ENCODE measurements at places on chromosomes 3 and 15.
A peak's percentile ranks its signal among the peaks of the same experiment; 100 is the strongest.

GRCh38 chr3:64291956-64292355 lies 66.7 kb upstream of the PRICKLE2 start:
- DNase-seq = peak; percentile 62

GRCh38 chr3:86954747-86955146 lies 36.2 kb downstream of the VGLL3 start:
- no peak for DNase-seq

GRCh38 chr3:136838641-136839555 lies 20.0 kb downstream of the SLC35G2 start:
- DNase-seq = peak; percentile 50

- DNase-seq = no peak
Observed at GRCh38 chr3:50286322-50287227, 5.7 kb downstream of the IFRD2 start.

DNA sequence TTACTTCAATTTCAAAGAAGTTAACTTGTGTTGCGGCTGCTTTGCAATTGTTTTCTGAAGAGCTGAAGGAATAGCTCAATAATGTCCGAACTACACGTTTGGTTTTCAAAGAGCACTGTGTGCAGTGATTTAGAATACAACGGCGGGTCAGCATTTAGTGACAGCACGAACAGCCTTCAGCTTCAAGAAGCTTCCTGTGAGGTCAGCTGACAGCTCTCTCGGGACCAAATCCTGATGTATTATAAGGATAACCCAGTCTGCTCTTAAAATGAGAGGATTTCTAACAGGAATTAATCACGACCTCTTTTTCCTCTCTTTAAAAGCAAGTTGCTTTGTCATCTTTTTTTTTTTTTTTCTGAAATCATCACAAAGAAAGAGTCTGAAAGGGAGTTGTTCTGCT lies 97.9 kb upstream of the UNC13C start:
- no peak for DNase-seq

GRCh38 chr3:44772099-44772442 lies 10.5 kb downstream of the KIF15 start:
- no peak for DNase-seq

GRCh38 chr3:149509526-149509925 lies 35.0 kb downstream of the TM4SF4 start:
- DNase-seq = no peak

DNA sequence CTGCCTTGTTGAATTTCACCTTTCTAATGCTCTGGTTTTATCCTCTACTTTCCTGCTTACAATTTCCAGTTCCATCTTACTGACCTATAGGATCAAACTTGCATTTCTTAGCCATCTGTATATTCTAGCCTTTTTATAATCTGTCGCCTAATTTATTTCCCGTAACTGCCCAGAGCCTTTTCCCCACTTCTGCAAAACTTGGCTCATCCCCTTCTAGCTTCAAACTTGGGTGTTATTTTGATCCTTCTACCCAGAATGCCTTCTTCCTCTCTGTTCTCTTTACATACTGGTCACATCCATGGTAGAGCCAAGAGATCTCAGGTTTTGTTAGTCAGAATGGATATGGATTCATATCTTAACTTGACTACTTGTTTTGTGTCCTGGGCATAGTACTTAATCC lies 2.6 kb downstream of the SACM1L start:
- DNase-seq = no peak

DNA sequence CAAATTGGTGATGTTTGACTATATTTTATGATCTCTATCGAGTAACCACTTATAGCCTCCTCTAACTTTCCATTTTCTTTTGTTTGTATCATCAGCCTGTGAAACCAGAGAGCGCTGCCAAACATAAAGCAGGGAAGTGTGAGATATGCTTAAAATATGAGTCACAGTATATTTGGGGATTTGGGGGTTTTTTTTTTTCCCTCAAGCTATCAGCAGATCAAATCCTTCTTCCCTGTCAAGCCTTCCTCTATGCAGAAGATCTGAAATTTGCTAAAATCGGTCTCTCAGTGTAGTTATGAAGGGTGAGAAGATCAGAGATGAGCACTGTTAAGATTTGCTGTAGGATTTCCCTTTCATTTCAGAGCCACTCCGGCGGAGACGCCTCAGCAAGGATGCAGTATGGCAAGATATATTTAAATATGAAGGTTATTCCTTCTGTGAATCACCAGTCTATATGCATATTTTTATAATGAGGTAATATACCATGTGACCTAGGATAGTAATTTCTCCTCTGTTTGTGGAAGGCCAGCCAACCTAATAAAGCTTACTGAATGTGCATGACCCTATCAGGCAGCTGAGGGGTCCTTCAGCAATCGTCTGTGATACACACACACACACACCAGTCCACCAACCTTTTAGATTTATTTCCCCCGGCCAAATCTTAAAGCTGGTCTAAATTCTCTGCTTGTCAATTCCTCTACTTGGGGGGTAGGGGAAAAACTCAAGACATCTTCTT lies 474.1 kb downstream of the FOXP1 start:
- peak; percentile 51 for DNase-seq

GRCh38 chr3:194135516-194135805 lies 487 bp upstream of the HES1 start:
- DNase-seq = no peak

DNA sequence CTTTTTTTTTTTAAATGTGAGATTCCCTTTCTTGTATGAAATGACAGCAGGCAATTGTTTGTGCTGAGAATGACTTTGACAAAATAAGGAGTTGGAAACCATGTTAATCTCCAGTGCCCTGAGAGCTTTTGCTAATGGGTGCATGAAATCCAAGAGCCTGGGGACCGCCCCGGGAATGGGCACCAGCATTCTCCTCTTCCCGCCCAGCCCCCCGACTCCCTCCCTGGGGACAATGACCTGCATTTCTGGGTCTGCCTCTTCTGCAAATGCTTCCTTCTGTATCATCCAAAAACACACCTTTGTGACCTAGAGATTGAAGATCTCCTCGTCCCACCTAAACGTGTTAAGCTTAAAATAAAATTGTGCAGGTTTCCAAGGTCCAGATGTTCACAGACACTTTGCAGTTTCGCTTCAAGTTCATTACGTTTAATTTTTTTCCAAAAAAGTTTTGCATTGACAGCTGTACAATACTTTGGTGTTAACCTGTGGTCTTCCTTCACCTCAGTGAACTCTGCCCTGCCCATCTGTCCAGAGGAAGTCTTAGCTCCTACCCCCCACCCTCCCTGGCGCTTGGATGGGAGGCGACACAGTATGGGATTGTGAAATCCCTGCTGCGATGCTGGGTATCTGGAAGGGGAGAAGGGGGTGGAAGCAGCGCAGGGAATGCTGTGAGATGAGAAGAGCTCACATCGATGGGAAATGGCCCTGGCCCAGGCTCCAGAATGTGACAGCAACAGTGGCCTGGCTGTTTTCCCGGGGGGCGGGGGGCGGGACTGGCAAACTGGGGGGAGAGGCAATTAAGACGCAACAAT lies 50.1 kb downstream of the TLE3 start:
- no peak for DNase-seq

DNA sequence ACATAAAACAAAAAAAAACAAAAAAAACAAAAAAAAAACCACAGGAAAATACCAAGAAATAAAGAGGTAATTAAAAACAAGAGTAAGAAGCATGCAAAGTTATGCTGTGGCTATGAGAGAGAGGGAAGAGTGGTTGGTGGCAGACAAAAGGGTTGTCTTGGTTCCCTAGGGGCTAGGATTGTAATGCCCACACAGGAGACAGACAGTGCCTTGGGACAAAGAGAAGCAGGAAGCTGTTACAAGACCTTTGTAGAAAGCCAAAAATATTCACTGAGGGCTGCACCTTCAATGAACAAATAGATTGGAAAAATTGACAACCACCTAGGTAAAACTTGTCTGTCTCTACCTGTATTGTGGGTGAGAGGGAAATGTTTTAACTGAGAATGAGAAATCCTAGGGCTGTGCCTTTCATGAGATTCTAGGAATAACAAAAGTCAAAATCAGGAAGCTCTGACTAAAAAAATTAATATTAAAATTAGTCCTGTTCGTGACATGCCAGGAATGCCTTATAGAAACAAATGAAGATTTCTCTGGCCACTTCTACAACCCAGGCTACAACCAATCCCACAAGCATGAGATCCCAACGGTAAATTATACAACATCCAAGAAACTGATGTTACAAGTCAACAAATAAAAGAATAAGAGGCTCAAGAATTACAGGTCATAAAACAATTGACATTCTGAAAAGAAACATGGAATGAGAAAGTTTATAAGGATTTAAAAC lies 45.0 kb upstream of the PRICKLE2 start:
- no peak for DNase-seq

DNA sequence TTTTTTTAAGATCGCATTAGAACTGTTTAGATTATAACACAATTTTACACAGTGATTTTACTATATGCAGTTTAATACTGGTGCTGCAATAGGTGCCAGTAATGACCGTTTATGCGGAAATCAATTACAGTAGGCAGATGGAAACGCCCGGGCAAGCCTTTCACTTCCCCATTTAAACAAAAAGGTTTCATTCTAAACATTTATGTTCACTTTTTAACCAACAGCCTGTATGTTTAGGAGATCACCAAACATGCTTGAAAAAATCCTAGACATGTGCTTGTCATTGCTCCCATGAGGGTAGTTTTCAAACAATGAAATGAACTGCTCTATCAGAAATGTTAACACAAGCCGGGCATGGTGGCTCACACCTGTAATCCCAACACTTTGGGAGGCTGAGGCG lies 2.7 kb downstream of the BNIP2 start:
- DNase-seq = no peak

DNA sequence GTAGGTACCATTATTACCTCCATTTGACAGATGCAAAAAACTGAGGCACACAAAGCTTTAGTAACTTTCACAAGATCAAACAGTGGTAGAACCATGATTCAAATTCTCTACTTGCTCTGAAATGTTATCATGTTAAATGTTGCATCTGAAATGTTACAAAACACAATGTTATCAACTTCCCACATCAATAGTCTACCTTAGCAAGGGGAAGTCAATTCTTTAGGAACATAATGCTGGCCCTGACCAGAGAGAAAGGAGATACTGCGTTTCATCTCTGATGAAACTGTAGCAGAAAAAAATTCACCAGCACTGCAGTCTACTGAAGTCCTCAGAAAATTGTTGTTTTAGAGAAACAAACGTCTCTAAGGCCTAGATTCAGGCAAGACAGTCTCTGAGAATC lies 174.1 kb downstream of the SATB1 start:
- DNase-seq = no peak

GRCh38 chr3:40679290-40679689 lies 154.5 kb downstream of the ZNF621 start:
- DNase-seq = no peak

- no peak for DNase-seq
Observed at GRCh38 chr3:111548756-111549155, 6.8 kb downstream of the CD96 start.

GRCh38 chr15:60128710-60129109 lies 124.6 kb downstream of the FOXB1 start:
- no peak for DNase-seq

DNA sequence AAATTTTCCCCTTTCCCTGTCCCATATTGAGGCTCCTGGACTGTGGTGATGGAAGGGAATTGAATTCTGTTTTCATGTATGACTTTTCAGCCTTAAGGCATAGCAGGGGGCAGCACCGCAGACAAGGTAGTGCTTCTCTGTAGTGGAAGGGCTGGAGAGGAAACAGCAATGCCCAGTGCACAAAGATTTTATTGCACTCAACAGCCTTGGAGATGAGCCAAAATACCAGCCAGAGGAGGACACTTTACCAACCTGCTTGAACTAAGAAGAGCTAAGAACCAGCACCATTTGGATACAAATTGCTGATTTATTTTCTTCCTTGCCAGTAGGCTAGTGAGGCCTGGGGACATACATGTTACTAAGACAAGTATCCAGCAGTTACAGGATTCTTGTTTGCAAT lies 98.7 kb downstream of the KCNMB2 start:
- DNase-seq = no peak

DNA sequence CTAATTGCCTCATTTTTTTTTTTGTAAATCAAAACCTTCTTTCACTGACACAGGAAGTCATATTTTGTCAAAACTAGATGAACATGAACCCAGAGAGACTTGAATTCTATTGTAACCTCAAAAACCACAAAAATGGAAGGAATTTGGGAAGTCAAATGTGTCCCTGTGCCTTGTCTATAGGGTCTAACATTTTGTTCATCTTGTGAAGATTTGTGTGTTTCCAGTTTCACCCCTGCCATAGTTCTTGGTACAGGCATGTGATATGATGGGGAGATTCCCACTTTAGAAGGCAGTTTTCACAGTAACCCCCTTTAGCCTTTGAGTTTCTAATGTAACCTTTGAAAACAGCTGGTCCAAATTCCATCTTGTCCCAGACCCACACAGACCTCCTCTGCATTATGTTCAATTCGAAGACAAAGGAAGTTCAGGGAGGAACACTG lies 318.5 kb upstream of the ADAMTS9 start:
- DNase-seq = peak; percentile 4

GRCh38 chr15:41523097-41523496 lies 9.5 kb upstream of the LTK start:
- no peak for DNase-seq

- no peak for DNase-seq
Observed at GRCh38 chr3:87996882-87997281, 61.9 kb downstream of the CGGBP1 start.

DNA sequence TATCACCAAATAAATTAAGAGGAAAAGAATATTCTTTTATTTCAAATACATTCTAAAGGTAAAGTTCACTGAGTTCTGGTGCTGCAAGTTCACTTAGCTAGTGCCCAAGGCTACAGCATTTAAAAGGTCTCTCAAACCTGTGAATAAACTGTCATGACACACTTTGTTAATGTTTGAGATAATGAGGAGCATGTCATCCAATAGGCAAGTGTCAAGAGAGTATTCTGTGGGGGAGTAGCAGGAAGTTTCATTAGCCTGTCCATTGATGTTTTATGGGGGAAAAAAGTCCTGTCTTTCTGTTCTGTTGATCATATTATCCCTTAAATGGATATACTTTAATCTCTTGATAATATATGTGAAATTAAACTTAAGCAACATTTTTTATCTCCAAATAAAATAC lies 4.0 kb downstream of the SPESP1 start:
- no peak for DNase-seq

DNA sequence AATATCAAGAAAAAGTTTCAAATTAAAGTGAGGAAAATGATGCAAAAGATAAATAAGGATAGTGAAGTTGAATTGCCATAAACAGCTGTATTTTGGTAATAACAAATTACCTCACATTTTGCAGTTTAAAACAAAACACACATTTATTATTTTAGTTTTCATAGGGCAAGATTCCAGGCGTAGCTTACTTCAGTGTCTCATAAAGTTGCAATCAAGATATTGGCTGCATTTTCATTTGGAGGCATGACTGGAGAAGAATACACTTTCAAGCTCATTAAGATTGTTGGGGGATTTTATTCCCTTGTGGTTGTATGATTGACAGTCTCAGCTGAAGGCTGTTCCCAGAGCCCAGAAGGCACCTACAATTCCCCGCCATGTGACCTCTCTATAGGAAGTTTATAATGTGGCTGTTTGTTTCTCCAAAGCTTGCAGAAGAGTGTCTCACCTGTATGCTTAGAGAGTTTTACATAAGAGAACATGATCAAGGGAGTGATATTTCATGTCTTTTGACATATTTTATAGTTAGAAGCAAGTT lies 151.4 kb downstream of the OTOL1 start:
- no peak for DNase-seq

All from MCF 10A (cell line).